Activated naive CD8-positive, alpha-beta T cell treated with anti-CD3 and anti-CD28 coated beads, Interleukin-2, amount 50 U/mL, for 16 hours (primary cell): ENCODE measurements at places on chromosomes 4 and X.

DNA sequence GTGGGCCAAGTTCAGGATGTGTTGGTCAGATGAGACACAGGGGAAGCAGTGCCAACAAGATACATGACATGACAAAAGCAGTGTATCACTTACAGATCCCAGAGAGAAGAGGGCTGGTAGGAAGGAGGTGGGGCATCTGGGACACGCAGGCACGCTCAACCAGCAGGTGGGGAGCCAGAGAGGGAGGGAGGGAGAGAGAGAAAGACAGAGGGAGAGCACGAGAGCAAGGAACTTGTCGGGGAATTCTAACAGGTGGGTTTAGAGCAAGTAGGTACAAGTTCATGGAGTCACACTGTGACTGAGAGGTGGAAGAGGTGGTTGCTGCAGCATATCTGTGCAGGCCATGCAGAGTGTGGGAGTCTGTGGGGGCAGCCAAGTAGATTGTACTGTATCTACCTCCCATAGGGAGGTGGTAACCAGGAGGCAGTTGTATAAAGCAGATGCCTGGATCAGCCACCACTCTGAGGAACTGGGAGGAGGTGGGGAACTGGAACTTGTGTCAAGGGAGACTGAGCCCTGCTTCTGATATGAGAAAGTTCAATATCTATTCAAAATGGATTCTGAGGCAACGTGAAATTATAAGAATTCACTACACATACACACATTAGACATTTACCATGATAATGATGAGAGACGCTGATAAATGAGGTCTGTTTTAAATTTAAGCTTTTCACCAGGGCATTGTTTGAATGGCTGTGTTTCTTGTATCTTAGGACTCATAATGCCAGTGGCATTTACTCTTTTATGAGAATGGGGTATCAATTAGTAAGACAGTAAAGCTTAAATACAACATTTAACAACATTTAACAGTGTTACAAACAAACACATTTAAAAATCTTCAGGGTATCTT is 43.7 kb downstream of the BBS12 start:
- DNase-seq: no peak

- DNase-seq: no peak
Measured at GRCh38 chrX:23383411-23383810, 48.8 kb downstream of the PTCHD1 start.

DNA sequence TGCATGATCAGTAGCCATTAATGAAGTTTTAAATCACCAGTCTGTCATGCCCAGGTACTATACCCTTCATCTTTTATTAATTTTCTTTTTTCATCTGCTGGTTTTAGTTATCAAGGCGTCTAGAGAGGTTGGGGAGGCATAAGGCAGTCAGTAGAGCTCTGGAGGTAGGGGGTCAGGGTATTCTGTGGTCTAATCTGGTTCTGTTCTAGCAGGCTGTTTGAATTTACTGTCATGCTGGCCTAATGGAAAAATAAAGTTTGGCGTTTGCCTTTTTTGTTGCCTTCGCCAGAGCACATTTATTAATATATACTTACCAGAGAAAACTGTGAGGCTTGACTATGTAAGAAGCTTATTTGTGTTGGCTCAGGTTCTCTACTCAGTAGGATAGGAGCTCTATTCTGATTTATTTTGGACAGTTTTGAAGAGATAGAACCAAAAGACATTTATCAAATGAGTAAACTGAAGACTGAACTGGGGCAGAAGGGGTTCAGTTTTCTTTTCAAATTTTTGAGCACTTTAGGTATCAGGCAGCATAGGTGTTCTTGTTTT is 46.9 kb downstream of the TMEM131L start:
- no peak for DNase-seq

DNA sequence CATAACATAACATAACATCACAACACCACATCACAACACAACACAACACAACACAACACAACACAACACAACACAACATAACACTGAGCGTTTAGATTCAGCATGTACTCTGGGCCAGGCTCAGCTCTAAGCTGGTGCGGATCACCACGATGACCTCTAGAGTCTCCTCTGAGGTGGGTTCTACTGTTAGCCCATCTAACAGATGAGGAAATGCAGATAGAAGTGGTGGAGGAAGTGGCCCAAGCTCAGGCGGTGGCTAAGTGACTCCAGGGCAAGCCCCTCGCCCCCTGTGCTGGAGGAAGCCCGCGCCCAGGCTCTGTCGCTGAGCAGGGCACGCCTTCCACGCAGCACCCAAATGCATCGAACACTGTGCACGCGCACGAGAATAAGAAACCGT is 45.3 kb upstream of the CDKN2AIP start:
- no peak for DNase-seq

GRCh38 chr4:168273838-168274237 is 44.7 kb downstream of the DDX60 start:
- no peak for DNase-seq

GRCh38 chr4:153345012-153345981 is 809 bp downstream of the MND1 start:
- DNase-seq: peak; percentile 9

DNA sequence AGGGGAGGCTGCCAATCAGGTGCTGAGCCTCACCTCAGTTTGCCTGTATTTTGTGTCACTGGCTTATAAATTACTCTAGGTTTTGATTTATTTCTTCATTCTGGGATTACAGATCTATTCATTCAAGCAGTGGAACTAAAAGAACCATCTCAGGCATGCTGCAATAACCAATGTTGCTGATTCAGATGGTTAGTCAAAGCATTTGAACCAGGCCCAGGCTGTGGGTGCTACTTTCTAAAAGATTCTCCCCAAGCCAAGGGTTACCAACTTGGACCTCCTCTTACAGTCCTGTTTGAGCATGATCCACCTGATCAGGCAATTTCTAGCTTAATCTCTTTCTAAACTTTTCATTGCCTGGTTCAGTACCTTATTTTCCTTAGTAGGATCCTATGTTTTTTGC is 67.2 kb downstream of the TMEM131L start:
- no peak for DNase-seq

GRCh38 chr4:40888933-40889332 is 139.2 kb downstream of the NSUN7 start:
- DNase-seq: no peak

DNA sequence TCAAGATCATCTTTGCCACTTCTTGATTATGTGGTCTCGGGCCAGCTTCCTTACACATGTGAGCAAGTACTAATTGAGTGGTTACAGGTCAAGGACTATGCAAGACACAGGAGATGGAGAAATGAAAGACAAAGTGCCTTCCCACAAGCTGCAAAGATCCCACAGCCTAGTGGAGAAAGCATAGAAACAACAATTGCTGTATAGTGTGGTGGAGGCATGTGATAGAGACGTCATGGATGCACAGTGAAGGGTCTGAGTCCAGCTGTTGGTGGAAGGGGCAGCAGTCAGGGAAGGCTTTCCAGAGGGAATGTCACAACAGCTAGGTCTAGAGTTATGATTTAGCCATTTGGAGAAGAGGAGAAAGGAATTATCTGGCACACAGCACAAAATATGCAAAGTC is 210.6 kb downstream of the KDR start:
- no peak for DNase-seq

GRCh38 chr4:53889326-53890055 is 174.9 kb downstream of the CHIC2 start:
- no peak for DNase-seq

DNA sequence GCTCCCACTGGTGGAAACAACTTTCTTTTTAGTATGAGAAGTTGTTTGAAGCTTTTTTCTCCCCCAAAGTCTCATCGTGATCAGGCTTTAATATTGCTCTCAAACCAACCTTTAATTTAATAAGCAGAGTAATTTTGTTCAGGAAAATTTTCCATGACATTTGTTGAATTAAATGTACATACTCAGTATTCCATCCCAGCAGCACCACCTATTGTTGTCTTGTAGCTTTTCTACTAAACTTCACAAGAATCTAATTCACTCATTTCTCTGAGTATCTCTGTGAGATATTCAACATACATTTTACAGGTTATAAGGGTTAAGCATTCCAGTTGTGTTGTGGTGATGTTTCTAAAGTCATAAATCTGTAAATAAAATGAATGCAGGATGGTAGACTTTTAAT is 218.3 kb upstream of the HAND2 start:
- DNase-seq: no peak

- no peak for DNase-seq
Measured at GRCh38 chr4:144208074-144208473, 67.6 kb upstream of the GYPA start.

DNA sequence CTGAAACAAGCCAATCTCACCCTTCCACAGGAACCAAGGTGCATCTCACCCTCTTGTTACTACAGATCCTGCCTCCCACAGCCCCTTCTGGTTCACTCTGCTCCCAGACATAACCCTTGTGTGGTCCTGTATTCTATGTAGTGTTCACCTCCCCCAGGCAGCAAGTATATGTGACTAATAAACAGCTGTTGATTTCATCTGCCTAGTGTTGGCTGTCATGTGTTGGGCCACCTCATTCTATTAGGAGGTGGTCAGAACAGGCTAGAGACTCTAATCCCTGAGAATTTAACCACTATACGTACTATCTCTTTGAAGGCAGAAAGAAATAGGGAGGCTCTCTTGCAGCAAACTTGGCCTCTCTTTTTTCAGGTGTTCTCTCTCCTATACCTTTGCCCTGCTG is 134.3 kb upstream of the RPL34 start:
- DNase-seq: no peak

DNA sequence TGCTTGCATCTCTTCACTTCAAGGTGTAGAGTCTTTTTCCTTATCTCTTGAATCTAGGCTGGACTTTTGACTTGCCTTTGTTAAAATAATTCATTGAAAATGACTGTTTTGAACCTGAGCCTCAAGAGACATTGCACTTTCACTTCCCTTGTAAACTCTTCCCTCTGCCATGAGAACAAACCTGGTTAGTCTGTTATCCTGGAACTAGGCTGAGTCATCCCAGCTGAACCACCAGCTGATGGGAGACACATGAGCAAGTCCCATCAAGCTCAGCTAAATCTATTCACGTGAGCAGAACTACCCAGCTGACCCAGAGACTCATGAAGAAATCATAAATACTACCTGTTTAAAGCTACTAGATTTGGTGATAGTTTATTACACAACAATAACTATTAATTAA is 202.3 kb upstream of the CENPE start:
- DNase-seq: no peak

- DNase-seq: peak; percentile 42
Measured at GRCh38 chrX:71622576-71623450, 4.5 kb upstream of the CXCR3 start.

DNA sequence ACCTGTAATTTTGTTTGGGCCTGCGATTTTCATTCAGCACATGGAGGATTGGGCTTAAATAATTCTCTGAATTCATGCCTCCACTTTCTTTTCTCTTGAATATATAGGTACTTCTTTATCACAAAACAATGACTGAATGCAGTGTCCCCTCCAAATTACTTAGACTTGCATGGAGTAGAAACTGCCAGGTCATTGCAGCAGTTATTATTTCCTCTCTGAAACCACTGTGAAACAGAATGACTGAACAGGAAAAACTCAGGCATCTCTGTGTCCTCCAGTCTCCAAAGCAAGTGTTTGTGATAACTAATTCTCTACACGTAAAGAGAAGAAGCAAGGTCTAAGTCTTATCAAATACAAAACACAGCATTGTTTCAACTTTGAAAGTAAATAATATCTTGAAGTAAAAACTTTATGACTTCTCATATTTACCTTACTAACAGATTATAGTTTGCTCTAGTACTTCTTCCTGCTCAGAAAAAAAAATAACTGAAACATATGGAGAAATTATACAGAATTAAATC is 144.5 kb upstream of the DIAPH2 start:
- DNase-seq: no peak

DNA sequence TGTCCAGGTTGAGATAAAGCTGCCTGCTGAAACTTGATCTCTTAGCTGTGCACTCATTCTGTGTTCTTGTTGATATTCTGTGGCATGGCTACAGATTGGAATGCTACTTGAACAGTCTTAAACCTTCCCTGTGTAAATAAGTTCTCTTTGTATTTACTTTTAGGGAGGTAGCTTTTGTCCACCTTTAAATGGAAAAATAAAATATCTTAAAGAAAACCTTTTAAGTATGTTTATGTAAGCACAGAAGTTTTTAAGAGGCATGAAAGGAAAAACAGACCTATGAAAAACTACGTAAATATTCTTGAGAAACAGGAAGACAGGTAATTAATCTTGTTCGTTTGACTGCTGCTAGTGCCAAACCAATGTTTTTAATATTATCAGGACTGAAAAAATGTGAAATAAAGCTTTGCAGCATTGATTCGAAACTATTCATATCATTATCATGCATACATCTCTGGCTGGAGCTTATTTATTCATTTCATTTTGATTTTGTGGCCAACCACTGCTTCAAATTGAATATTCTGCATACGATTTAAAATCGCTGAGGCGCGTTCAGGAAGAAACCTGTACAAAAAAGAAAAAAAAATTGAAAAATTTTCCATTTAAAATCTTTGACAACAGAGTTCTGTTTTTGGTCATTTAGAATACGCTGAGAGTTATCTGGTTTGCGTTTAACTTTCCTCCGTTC is 17.8 kb downstream of the HSD17B13 start:
- DNase-seq: no peak

GRCh38 chrX:38800981-38801845 is at the start of gene MID1IP1:
MID1IP1 (plus strand) TSS chrX:38801459; CDS start chrX:38804947, 3,488 bp downstream.
- DNase-seq: peak; percentile 43

- DNase-seq: no peak
Measured at GRCh38 chr4:15400226-15400625, 27.6 kb upstream of the C1QTNF7 start.

DNA sequence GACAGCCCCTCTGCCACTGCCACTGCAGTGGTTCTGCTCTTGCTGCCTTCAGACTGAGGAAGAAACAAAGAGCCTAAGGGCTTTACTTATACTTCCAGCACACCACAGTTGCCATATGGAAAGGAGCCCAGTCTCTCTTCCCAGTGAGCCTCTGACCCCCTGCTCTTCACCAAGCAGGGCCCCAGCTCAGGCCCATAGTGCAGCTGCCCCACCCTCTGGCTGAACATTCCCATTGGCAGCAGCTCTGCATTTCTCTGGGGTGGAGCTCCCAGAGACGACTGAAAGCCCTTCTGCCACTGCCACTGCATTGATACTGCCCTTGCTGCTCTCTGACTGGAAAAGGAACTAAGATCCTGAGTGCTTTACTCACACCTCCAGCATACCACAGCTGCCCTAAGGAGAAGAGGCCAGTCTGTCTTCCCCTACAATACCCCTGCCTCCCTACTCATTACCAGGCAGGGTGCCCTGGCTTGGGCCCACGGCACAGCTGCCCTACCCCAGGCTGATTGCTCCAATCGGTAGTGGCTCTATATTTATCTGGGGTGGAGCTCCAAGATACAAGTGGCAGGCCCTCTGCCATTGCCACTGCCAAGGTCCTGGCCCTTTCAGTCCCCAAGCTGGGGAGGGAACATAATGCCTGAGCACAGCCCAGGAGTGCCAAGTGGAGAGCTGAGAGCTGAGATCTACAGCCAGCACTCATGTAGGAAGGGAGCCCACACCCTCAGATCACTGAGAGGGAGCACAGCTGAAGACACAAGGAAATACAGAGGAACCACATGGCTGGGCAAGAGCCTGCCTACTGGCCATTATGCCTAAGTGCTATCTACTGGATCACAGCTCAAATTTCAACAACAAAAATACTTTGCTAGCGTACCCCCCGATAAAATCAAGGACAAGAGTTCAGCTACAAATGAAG is 36.0 kb downstream of the AWAT2 start:
- DNase-seq: no peak

GRCh38 chrX:149631234-149632165 is at the start of gene TMEM185A:
TMEM185A (minus strand) TSS chrX:149631792; CDS start chrX:149631580, 212 bp downstream.
- peak; percentile 55 for DNase-seq
